Thyroid gland (tissue), 4 donors: ENCODE measurements at places on chromosomes 16 and 17. TPM values are rescaled to one million over a fixed set of nuclear protein-coding genes. Genes with fewer than 3 reads are reported as not detected.
A peak's percentile ranks its signal among the peaks of the same experiment; 100 is the strongest.

DNA sequence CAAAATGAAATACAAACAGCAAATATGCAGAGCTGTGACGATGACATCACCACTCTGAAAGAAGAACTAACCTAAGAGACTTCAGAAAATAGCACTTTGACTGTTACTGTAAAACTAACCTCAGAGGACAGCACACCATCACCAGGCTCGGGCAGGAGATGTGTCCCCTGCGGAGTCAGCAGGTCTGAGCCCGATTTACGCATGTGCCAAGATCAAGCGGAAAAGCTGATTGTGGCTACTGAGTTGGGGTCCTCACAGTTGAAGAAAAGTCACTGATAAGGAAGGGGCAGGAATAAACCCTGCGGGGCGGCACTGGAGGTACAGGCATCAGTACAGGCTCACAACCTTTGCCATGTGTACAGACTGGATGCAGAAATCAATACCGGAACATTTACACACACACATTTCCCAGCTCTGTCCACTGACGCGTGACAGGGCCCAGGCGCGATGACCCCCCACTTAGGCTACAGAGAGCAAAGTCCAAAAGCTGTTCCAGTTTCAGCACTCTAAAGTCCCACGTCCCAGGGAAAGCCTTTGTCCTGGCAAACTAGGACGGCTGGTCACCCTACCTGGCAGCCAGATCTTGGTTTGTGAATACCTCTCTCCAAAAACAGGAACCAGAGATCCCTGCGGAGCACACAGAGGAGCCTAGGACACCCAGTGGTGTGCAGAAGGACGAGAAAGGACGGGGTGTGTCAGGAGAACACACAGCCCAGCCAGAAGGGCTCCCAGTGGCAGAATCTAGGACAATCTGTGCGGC lies 21.5 kb downstream of the TRAP1 start:
- H3K4me1 ChIP-seq = peaks cover 4% of the 10 kb centered on the region
- no peaks in the 10 kb centered on the region for H3K27me3 ChIP-seq
- no peak overlapping the region for H3K27ac ChIP-seq
- no peak overlapping the region for H3K4me3 ChIP-seq
- DNase-seq = no peak
- no peaks in the 10 kb centered on the region for H3K36me3 ChIP-seq

DNA sequence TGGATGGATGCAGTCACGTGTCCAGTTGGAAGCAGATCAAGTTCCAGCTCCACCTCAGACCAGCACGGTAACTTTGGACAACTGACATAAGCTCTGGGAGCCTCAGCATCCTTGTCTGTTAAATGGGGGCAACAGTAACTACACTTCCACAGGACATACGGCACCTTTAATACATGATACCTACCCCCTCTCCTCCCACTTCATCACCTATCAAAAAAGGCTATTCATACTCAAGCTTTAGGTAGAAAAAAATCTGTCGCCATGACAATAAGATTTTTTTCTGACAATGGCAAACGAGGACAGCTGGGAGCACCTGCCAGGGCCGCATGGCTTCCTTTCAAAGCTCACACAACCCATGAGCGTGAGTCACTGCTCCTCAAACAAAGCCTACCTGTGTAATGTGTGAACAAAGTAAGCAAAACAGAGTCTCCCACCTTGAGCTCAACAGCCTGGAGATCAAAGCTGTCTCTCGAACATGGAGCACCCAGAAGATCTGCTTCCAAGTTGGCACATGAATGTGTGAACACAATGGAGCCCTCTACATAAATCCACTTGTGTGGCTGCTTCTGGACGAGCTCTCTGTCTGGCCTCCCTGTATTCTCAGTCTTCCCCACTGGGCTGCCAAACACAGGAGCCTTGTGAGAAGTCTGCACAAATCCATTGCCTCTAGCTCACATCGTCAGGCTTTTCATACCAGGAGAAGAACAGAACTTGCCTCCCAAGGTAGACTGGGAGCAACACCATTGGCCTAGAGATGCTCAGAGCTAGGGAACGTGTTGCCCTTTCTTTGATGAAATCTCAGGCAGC lies 459.7 kb downstream of the SOX9 start:
- no peaks in the 10 kb centered on the region for H3K36me3 ChIP-seq
- peak; percentile 24 for DNase-seq
- H3K27ac ChIP-seq = no peak overlapping the region
- peaks cover 3% of the 10 kb centered on the region for H3K4me1 ChIP-seq

- no peaks in the 10 kb centered on the region for H3K27me3 ChIP-seq
- H3K27ac ChIP-seq = peak overlapping the region; percentile 95
- H3K4me1 ChIP-seq = peaks cover 10% of the 10 kb centered on the region
- DNase-seq = peak; percentile 78
Observed at GRCh38 chr17:49108318-49108717, 24.3 kb upstream of the B4GALNT2 start.

GRCh38 chr16:69839240-69839688 lies 77.1 kb downstream of the WWP2 start:
- DNase-seq = no peak
- H3K4me1 ChIP-seq = peaks cover 7% of the 10 kb centered on the region
- H3K27me3 ChIP-seq = no peaks in the 10 kb centered on the region
- no peak overlapping the region for H3K4me3 ChIP-seq

GRCh38 chr17:5898406-5898805 lies 171.8 kb upstream of the WSCD1 start:
- H3K27ac ChIP-seq = no peak overlapping the region
- H3K27me3 ChIP-seq = no peaks in the 10 kb centered on the region
- no peaks in the 10 kb centered on the region for H3K36me3 ChIP-seq
- DNase-seq = no peak
- no peaks in the 10 kb centered on the region for H3K4me1 ChIP-seq
- no peak overlapping the region for H3K4me3 ChIP-seq

DNA sequence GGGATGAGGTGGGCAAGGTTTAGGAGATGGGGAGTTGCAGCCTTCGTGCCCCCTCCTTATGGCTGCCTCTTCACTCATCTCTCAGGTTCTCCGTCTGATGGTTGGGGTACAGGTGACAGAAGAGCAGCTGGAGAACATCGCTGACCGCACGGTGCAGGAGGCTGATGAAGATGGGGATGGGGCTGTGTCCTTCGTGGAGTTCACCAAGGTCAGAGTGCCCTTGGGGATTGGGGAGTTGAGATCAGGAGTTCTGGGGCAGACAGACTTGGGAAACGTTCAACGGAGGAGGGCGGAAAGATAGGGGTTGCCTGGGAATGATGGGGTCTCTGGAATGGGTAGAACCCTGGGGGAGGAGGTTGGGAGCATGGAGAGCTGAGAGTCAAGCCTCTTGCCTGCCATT lies 2.3 kb downstream of the CHP2 start:
- peaks cover 11% of the 10 kb centered on the region for H3K4me1 ChIP-seq
- no peak for DNase-seq
- no peak overlapping the region for H3K27ac ChIP-seq

- no peaks in the 10 kb centered on the region for H3K4me1 ChIP-seq
- no peak overlapping the region for H3K4me3 ChIP-seq
- H3K27me3 ChIP-seq = no peaks in the 10 kb centered on the region
Observed at GRCh38 chr16:20938426-20938825, 37.9 kb downstream of the LYRM1 start.

The RNF43 gene
- 3.8 TPM for total RNA-seq

- no peak overlapping the region for H3K4me3 ChIP-seq
- no peak overlapping the region for H3K27ac ChIP-seq
- H3K36me3 ChIP-seq = peaks cover 31% of the 10 kb centered on the region
- H3K4me1 ChIP-seq = peaks cover 26% of the 10 kb centered on the region
- no peak for DNase-seq
- H3K27me3 ChIP-seq = no peaks in the 10 kb centered on the region
Observed at GRCh38 chr17:81885454-81885853, 5.9 kb downstream of the ALYREF start.

- no peak overlapping the region for H3K27ac ChIP-seq
- H3K27me3 ChIP-seq = no peaks in the 10 kb centered on the region
- no peak for DNase-seq
- H3K36me3 ChIP-seq = no peaks in the 10 kb centered on the region
Observed at GRCh38 chr17:29210879-29211278, 30.7 kb upstream of the MYO18A start.

The PRR11 gene
- total RNA-seq = 1.2 TPM

DNA sequence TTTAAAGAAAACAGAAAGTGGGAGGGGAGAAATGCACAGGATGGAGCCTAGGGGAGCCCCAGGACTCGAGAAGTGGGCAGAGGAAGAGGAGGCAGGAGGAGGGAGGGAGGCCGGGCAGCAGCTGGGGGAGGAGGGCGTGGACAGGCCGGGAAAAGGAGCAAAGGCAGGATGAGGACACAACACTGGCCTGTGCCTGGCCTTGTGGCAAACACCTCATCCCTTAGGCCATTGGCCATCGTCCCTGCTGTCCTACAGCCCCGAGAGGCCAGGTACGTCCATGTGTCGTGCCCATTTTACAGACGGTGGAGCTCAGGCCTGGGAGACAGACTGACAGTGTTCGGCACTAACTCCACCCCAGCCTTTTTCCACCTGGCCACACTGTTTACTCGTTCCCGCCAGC lies 15.9 kb downstream of the JPH3 start:
- H3K27ac ChIP-seq = no peak overlapping the region
- H3K36me3 ChIP-seq = no peaks in the 10 kb centered on the region

GRCh38 chr16:68517606-68518166 lies 21.4 kb upstream of the ZFP90 start:
- H3K4me1 ChIP-seq = no peaks in the 10 kb centered on the region
- H3K27ac ChIP-seq = no peak overlapping the region

DNA sequence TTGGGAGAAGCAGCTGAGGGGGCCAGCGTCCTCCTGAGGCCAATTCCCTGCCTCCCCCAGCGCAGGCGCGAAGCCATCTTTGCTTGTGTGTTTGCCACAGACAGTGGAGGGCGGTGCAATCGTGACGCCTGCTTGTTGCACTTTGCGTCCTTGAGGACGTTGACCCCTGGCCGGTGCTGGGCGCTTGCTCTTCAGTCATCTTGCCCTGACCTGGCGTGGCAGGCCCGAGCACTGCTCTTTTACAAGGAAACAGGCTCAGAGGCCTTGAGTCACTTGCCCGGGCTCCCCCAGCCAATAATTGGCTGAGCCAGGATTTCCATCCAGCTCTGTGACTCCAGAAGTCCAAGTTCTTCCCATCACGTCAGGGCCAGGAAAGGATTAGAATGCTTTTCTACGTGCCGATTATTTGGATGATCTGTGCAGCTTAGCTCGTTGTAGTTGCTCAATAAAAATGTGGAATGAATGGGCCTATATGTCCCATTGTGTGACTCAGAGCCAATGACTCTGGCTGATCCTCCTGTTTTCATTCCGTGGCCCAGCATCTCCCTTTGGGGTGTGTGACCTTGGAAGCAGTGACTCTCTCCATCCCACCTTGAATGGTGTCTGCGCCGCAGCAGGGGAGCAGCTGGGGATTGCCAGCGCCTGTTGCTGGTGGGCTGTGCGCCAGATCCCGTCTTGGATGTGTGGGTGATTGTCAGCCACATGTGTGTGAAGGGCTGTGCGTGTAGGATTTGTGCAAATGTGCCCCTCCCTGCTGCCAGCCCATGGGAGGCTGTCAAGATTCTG lies 214.1 kb downstream of the SEC14L1 start:
- H3K27me3 ChIP-seq = no peaks in the 10 kb centered on the region
- H3K36me3 ChIP-seq = no peaks in the 10 kb centered on the region
- no peak overlapping the region for H3K4me3 ChIP-seq
- no peak overlapping the region for H3K27ac ChIP-seq

- DNase-seq = no peak
- no peak overlapping the region for H3K27ac ChIP-seq
- H3K27me3 ChIP-seq = no peaks in the 10 kb centered on the region
- H3K36me3 ChIP-seq = no peaks in the 10 kb centered on the region
- H3K4me3 ChIP-seq = no peak overlapping the region
Observed at GRCh38 chr17:62935098-62935497, 30.9 kb upstream of the TANC2 start.

The SMIM36 gene
- not detected for total RNA-seq

The ABCA10 gene
- 10.5 TPM for total RNA-seq

The MVP gene
- 85.6 TPM for total RNA-seq

The ST6GALNAC2 gene
- 65.4 TPM for total RNA-seq

DNA sequence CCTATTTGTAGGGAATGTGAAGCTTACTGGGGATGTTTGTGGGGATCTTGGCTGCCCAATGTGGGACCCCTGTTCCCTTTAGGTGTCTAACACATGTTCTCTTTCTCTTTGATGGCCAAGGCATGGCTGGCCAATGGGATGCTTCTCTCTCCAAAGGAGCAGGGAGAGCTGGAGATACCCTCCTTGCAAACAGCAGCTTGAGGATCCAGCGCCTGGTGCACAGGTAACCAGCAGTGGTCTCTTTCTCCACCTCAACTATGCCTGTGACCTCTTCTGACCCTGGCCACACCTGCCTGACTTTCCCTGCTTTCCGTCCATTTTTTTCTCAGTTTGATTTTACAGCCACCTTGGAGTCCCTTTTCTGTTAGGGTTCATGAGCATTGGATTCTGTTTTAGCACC lies 16.8 kb upstream of the NKD1 start:
- H3K4me3 ChIP-seq = no peak overlapping the region
- no peak overlapping the region for H3K27ac ChIP-seq
- DNase-seq = no peak
- no peaks in the 10 kb centered on the region for H3K36me3 ChIP-seq

DNA sequence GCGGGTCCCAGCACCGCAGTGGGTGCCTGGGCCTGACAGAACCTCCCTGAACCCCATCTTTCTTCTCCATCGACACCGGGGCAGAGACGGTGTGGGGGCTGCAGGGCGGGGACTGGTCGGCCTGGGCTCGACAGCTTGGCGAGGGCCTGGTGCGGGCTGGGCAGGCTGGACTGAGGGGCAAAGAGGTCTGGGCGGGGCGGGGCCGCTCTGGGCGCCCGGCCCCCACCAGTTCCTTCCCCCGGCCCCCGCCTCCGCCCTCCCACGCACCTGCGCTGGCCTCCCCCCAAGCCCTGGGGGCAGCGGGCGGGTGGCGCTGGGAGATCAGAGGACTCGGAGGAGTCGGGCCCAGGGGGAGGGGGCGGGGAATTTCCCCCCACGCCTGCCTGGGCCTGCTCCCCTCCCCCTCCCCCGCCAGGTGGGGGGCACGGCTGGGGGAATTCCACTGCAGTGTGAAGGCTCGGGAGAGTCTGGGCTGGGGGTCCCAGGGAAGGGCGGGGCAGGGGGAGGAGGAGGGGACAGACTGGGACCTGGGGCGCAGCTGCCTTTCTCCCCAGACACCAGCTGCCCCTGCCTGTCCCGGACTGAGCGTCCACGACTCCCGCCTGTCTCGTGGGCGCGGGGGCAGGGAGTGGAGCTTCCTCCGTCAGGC lies 877 bp upstream of the KREMEN2 start:
- peaks cover 47% of the 10 kb centered on the region for H3K27me3 ChIP-seq
- H3K27ac ChIP-seq = no peak overlapping the region
- DNase-seq = no peak
- no peak overlapping the region for H3K4me3 ChIP-seq
- no peaks in the 10 kb centered on the region for H3K36me3 ChIP-seq

The SKAP1 gene
- total RNA-seq = 1.1 TPM

DNA sequence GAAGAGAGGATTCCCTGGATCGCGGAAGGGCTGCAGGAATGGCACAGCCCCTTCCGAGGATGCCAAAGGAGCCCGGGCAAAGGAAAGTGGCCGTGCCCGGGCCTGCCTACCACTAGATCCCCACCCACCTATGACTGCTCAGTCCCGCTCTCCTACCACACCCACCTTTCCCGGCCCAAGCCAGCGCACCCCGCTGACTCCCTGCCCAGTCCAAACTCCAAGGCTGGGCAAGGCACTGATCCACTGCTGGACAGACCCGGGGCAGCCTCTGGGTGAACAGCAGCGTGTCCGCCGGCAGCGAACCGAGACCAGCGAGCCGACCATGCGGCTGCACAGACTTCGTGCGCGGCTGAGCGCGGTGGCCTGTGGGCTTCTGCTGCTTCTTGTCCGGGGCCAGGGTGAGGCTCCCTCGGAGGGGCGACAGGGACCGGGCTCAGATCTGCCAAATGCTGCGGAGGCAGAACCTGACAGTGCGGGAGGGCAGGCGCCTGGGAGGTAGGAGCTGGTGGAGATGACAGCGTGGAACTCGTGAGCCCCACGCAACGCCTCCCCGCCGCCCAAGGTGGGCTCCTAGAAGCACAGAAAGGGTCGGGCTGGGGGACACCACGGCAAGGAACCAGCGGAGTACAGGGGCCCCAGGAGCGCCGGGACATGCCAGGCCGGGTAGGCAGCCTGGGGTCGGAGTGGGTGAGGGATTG lies at the start of gene CES2:
TSS of gene CES2 (plus strand) at position 203 of the 698 bp plus-strand sequence. CDS start at position 323, 120 bp downstream.
- peak within 1 kb of the TSS; percentile 93 for H3K4me3 ChIP-seq
- peaks cover 21% of the 10 kb centered on the region for H3K4me1 ChIP-seq
